A549 treated with RU486 at 1 μM for 4 hours (cell line): ENCODE measurements at places on chromosomes 1 and 21. TPM values are rescaled to one million over a fixed set of nuclear protein-coding genes. Genes with fewer than 3 reads are reported as not detected.

Gene LENEP
- total RNA-seq, result not detected in 5 replicates

Gene DNAI4
- total RNA-seq, result 0.28 to 1.4 TPM (median 0.61 TPM) in 4 of 5 replicates, not detected in the other

Gene RPTN
- total RNA-seq, result not detected in 5 replicates

Gene SLC44A5
- total RNA-seq, result 0.05 to 0.19 TPM (median 0.06 TPM) in 3 of 5 replicates, not detected in the others

Gene SMG7
- 33.1 to 42.8 TPM (median 42.1 TPM) in 5 replicates for total RNA-seq
